ENCODE measurements at places on chromosomes 5 and 9.

DNA sequence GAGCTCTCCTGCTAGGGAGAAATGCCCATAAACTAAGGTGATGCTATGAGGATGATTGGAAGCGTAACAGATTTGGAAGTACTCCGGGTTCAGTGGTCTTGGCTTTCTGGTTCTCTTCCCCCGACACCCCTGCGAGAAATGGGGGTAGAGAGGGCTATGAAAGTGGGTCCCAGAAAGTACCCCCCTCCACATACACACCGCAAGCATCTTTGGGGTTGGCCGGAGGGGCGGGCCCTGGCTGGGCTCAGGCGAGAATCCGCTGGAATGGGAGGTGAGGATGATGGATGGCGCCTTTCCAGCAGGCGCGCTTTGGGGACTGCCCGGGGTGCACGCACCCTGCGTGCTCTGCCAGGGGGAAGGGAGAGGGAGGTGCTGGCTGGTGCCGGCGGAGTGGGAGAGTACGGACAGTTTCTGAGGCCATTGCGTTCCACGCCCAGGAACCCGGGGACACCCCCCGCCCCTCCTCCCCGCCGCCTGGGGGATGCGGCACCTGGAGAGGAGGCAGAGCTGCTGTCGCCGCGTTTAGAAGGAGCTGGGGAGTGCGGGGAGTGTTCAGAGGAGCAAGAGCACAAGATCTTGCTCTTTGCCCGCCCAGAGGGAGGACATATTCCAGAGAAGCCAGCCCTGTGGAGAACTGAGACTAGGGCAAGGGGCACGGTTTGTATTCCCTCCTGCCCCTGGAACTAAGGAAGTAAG is 1.9 kb downstream of the PCSK5 start:
- no peak for DNase-seq

- DNase-seq, result no peak
Measured at GRCh38 chr5:154352960-154353548, 92.7 kb upstream of the SAP30L start.

- no peak for DNase-seq
Measured at GRCh38 chr5:176916337-176916736, 17.2 kb upstream of the HK3 start.

GRCh38 chr9:33884856-33885701 is 68.1 kb downstream of the UBE2R2 start:
- DNase-seq, result peak; percentile 9

GRCh38 chr9:15972760-15973159 is 419.9 kb downstream of the CCDC171 start:
- no peak for DNase-seq

DNA sequence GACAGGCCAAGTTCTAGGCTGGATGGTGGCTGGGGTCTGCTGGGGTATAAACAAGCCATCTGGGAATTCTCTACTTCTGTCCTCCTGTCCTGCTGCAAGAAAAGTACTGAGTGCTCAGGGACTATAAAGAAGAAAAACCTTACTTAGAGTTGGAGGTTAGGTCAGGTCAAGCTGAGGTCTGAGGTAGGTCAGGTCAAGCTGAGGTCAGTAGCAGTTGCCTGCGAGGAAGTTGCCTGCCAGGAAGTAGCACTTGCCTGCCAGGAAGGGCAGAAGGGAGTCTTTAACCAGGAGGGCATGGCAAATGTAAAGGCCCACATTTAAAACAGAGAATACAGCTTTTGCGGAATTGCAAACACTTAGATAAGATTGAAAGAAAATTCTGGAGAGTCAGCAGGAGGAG is 51.3 kb upstream of the PRLR start:
- no peak for DNase-seq

DNA sequence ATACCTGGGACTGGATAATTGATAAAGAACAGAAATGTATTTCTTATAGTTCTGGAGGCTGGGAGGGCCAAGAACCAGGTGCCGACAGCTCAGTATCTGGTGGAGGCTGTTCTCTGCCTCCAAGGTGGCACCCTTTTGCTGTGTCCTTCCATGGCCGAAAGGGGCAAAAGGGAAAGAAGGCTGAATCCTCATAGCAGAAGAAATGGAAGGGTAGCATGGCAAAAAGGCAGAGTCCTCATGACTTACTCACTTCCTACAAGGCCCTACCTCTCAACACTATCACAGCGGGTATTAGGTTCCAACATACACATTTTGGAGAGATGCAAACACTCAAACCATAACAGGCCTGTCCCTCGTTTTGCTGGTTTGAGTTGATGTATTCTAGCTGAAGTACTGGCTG is 25.1 kb upstream of the MED10 start:
- no peak for DNase-seq

GRCh38 chr5:665956-666711 is 27.0 kb downstream of the TPPP start:
- DNase-seq, result no peak

DNA sequence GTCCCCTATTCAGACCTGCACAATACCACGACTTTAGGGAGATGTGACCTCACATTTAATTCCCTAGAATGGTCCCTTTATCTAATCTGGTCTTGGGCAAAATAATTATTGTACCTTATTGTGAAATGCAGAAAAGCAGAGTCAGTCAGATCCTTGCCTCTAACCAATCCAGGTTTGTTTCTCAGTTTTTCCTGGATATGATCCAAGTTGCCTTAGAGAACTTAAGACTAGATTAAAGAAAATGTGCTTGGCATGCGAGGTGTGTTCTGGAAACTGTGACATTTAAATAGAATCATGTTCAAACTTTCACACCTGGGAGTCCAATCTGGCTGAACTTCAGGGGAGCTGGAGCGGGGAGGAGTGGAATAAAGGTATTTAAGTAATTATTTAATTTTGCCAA is 696.2 kb downstream of the DNAH5 start:
- DNase-seq, result no peak

GRCh38 chr5:170917113-170917512 is 55.3 kb downstream of the RANBP17 start:
- no peak for DNase-seq

- DNase-seq, result no peak
Measured at GRCh38 chr5:10743526-10743925, 17.5 kb downstream of the DAP start.

DNA sequence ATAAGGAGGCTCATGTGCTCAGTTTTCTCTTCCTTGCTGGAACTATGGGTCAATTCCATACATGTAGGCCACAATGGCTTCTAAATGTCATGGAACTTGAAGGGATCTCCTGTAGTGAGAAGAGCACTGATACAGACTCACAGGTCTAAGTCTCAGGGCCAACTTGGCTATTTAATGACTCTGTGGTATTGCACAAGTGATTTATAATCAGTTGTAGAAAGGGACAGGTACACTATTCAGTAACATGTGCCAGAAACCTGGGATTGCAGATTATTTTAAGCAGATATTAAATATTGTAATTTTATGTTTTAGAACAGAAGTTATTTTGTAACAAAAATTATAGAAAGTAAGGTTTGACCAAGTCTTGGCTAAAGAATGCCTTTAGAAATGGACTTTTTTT is 241.5 kb upstream of the PIK3R1 start:
- no peak for DNase-seq

DNA sequence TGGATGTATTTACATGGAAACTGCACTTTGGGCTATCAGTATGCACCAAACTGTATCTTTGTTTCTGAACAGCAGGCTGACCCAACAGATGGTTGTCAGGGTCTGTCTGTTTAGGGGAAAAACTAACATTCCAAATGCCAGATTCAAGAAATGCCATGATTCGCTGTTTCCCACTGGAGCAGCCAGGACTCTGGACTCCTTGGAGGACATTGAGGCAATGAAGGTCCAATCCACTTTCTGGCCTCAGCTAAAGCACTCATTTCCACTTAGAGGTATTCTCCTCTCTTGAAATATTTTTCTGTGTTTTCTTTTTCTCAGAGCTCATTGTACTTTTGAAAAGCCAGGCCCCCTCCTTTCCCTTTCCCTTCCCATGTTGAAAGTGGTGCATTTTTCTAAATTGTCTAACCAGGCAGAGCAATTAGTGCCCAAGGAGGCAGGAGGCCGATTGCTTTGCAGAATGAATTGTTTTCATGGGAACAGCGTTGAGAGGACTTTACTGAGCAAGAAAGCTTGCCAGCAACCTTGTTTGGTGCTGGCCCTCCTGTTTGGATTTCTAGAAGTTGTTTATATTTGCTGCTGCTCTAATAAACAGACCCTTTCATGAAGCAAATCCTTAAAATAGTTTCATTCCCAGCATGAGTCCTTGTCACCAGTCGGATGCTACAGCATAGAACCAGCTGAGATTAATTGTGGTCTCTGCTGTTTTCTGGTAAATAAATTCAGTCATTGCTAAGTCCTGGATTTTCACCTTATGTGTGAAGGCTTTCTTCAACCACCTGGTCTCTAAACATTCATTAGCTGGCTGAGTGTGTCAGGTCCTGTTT is 132.8 kb upstream of the TAF11L2 start:
- no peak for DNase-seq

- DNase-seq, result no peak
Measured at GRCh38 chr9:120438836-120439546, 141.0 kb downstream of the CDK5RAP2 start.

- DNase-seq, result no peak
Measured at GRCh38 chr5:134647750-134648424, 698 bp upstream of the SEC24A start.
